HepG2 (cell line): ENCODE measurements at places on chromosomes 7 and 10. TPM values are rescaled to one million over a fixed set of nuclear protein-coding genes. Genes with fewer than 3 reads are reported as not detected.

DNA sequence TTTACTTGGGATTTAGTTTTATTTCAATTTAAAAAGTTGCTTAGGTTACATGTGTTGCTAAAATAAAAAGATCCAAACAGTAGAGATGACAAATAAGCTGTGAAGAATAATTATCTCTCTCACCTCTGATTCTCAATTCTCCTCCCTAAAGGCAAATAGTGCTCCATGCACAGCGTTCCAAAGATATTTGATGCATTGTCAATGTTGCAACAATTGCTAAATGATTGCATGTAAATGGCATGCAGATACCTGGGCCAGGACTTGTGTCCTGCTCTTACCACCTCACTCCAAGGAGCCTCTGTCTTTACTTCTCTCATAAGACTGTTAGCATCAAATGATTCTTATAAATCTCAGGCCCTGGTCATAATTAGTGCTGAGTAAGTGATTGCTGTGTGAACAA, 217.7 kb downstream of the SEC23IP start:
- H3K27ac ChIP-seq, result no peak overlapping the region
- no peak for DNase-seq
- H3K27me3 ChIP-seq, result no peaks in the 10 kb centered on the region; the same call in 2 of the 3 replicates

The NEUROG3 gene
- total RNA-seq, result not detected in 2 replicates

- H3K4me1 ChIP-seq, result no peaks in the 10 kb centered on the region
- no peak for DNase-seq
- no peaks in the 10 kb centered on the region for H3K36me3 ChIP-seq
- no peak overlapping the region for H3K4me3 ChIP-seq
- no peaks in the 10 kb centered on the region; the same call in 1 of the 2 replicates for H3K27me3 ChIP-seq
Measured at GRCh38 chr7:28277364-28277763, 96.8 kb upstream of the JAZF1 start.

DNA sequence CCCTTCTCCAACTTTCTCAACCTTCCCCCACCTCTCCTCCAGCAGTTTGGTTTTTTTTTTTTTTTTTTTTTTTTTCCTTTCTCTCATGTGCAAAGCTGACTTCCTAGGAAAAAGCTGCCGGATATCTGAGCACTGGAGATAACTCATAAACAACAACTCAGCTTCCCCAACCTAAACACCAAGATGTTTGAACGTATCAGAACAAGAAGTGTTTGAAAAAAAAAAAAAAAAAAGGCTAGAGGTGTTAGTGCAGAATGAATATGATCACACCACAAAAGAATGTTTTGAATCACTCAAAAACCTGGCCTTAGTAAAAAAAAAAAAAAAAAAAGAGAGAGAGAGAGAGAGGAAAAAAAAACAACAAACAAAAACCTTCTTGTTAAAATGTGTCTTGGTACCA, 11.2 kb downstream of the GATA3 start:
- H3K4me3 ChIP-seq, result no peak overlapping the region
- no peak for DNase-seq
- no peaks in the 10 kb centered on the region for H3K4me1 ChIP-seq
- H3K27ac ChIP-seq, result no peak overlapping the region

The ZNF722 gene
- total RNA-seq, result not detected in 2 replicates

The RBM20 gene
- total RNA-seq, result 0.02 TPM in 1 of 2 replicates, not detected in the other

GRCh38 chr10:100184840-100185239, 989 bp downstream of the ERLIN1 start:
- peaks cover 11% of the 10 kb centered on the region for H3K36me3 ChIP-seq
- H3K4me3 ChIP-seq, result peak overlapping the region; percentile 83
- peak overlapping the region; percentile 81 for H3K27ac ChIP-seq
- peaks cover 52% of the 10 kb centered on the region for H3K4me1 ChIP-seq

The CRYGN gene
- total RNA-seq, result not detected in 2 replicates
